ENCODE measurements at places on chromosomes 6 and 20. TPM values are rescaled to one million over a fixed set of nuclear protein-coding genes. Genes with fewer than 3 reads are reported as not detected.
A peak's percentile ranks its signal among the peaks of the same experiment; 100 is the strongest.

DNA sequence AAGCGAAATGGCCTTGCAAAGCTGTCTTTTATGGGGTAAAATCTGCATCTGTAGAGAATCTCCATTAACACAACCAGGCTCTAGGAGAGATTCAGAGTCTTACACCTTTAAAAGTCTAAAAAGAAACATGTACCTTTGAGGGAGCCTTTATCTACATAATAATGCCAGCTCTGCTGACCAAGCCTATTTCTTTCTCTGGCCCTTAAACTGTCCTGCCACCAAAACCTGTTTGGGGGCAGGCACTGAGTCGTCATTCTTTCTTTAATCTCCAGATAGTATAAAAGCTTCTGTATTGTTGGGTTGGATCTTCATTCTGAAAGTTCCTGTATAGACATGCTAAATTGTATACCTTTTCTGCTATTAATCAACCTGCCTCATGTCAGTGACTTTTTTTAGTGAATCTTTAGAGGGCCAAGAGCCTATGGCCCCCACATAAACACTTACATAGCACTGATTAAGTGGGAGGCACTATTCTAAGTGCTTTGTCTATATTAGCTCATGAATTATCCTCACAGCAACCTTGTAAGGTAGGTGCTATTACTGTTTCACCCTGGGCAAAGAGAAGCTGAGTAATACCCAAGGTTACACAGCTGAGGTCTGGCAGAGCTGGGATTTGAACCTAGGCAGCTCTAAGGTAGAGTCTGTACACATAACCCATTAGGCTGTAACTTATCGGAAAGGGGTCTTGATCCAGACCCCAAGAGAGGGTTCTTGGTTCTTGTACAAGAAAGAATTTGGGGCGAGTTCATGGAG, 232.3 kb upstream of the DTNBP1 start:
- no peak for DNase-seq

DNA sequence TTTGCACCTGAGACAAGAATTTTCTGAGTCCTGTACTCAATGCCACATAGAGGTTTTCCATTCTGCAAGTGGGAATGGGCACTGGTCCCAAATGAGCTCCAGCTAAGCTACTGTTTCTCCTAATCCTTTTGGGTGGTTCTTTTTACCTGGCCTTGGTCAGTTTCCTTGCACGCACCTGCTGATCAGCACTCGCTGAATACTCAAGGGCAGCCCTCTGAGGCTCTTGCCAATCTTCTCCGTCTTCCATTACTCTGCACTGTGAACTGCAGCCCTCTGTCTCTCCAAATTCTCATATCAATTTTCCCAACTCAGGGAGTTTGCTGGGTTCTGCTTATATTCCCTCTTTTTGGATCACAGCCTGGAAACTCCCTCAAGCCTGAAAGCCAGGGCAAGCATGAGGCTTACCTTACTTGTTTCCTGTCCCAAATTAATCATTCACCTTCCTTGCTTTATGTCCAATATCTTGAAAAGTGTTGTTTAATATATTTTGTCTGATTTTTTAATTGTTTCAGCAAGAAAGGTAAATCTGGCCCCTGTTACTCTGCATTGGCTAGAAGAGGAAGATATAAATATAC, 138.0 kb upstream of the TBX18 start:
- DNase-seq: no peak

DNA sequence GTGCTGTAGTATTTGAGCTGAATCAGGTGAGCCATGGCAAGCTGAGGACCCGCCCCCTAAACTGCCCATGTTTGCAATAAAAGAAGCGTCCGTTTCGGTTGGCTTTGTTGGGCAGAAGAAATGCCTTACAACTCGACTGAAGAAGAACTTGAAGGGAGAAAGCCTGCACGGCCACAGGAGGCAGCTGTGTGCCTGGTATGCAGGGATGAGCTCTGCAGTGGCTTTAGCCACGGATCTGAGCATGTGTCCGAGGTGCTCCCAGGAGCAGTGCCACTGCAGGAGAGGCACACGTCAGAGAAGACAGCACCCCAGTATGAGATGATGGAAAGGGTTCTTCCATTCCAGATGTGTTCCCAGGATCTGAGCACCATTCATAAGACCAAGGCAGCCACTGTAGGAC, 23.5 kb downstream of the KIZ start:
- DNase-seq: no peak

GRCh38 chr6:44100088-44100550, 27.1 kb downstream of the MRPL14 start:
- no peak for DNase-seq

OPN5 gene
- 0.28 TPM for polyA plus RNA-seq

- DNase-seq: peak; percentile 23
Observed at GRCh38 chr20:48791014-48791413, 36.8 kb downstream of the PREX1 start.

- no peak for DNase-seq
Observed at GRCh38 chr6:100339574-100340255, 125.0 kb downstream of the SIM1 start.

VSX1 gene
- polyA plus RNA-seq: not detected

GSTA2 gene
- not detected for polyA plus RNA-seq

GRCh38 chr6:25341923-25342619, 62.9 kb downstream of the CARMIL1 start:
- DNase-seq: no peak

DNA sequence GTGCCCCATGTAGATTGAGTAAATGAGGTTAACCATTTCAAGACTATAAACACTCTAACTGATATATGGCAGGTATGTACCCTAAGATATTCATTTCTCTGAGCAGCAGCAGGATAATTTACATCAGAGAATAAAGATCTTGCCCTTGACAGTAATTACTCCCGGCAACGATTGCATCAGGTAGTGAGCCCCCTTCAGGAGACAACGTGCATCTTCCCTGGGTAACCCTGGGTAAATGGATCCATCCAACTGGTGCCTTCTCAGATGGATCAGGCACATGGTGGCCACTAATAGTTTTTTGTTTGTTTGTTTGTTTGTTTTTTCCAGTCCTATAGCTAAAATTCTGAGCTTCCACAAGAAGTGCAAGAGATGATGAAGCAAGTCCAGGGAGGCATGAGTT, 469.4 kb upstream of the SLC35B3 start:
- no peak for DNase-seq

- no peak for DNase-seq
Observed at GRCh38 chr20:63317061-63317460, 24.1 kb downstream of the COL20A1 start.

- no peak for DNase-seq
Observed at GRCh38 chr6:112899541-112899940, 552.4 kb downstream of the RFPL4B start.

- DNase-seq: no peak
Observed at GRCh38 chr6:1890071-1890470, 280.4 kb downstream of the FOXC1 start.

AKAP7 gene
- 17.4 TPM for polyA plus RNA-seq

GRCh38 chr6:145814035-145814500, 527 bp downstream of the FBXO30 start:
- DNase-seq: peak; percentile 72

GRCh38 chr6:7911345-7911725, 747 bp upstream of the TXNDC5 start:
- DNase-seq: no peak

DNA sequence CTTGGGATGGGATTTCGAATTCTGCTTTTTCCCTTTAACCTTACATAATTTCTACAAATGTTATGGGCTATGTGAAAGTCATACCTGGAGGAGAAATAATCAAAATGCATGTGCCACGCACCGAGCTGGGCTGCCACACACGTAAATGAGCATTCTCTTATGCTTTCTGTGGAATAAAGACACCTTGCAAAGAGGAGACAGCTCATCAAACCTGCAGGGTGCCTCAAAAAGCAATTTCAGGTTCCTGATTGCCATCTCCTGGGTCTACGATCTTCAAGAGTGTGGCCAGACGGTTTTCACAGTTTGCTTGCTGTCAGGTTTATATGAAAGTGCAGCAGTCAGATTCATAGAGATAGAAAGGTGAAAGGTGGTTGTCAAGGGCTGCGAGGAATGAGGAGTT, 36.6 kb downstream of the DUSP22 start:
- DNase-seq: no peak

GRCh38 chr6:168641446-168641845, 200.5 kb downstream of the SMOC2 start:
- DNase-seq: no peak

MARCKS gene
- polyA plus RNA-seq: 248 TPM

GRCh38 chr6:109374326-109374892, 7.9 kb downstream of the CD164 start:
- no peak for DNase-seq

DNA sequence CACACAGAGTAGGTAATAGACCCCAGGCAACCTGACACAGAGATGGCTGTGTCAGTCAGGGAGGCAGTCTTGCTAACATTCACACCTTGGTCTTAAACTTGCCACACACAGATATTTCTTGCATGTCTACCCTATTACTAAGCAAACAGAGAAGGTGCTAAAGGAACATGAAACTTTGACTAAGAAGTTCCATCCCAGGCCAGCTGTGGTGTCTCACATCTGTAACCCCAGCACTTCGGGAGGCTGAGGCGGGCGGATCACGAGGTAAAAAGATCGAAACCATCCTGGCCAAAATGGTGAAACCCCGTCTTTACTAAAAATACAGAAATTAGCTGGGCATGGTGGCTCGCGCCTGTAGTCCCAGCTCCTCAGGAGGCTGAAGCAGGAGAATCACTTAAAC, 222.4 kb upstream of the JARID2 start:
- DNase-seq: no peak

DNA sequence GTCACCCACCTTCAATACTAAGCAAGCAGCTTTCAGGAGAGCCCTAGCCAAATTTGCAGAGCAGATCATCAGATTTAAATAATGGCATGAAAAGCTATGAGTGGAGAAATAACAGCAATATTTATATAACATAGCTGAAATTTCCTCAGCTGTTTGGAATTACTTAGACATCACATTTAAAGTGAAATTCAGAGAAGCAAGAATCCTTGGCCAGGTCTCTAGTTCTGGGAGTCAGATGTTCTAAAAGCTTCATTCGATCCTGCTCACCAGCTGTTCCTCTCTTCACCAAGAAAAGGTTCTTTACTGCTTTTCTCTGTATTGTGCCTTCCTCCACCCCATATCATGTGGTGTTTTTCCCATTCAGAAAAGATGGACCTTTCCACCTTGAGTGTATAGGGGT, 152.3 kb upstream of the JAG1 start:
- DNase-seq: peak; percentile 81

DNA sequence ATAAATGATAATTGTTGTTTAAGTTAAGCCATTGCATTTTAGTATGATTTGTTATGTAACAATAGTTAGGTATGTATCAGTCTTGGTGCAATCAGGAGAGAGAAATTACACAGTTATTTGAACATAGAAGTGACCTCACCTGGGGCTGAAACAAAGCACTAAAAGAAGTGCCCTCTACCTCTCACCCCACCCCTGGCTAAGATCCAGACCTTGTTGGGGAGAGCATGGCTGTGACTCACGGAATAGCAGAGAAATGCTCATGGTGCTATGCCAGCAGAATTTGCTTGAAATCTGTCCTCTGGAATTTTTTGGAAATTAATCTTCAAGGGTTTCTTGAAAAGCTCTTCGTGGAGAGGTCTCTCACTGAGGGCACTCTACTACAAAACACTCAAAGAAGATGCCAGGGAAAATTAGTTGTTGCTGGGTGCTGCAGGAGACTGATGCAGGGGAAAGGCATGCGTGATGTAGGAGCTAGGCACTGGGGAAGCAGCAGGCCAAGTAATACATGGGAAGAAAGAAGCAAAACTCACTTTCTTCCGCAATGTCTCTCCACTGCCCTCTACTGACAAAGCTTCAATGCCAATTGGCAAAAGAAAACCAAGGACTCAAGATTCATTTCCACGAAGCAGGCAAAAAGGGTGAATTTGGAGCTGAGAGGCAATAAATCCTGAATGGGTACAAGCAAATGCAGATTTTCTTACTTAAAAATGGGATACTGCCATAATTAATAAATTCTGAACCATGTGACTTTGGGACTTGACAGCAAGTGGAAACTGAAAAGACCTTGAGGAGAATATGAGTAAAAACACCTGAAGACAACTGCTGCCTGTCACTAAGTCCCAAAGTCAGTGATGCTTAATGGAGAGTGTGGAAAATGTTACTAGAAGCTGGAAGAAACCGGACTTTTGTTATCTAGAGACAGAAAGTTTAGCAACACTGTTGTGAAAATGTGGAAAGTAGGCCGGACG, 136.3 kb upstream of the ZNF184 start:
- DNase-seq: peak; percentile 29

DNA sequence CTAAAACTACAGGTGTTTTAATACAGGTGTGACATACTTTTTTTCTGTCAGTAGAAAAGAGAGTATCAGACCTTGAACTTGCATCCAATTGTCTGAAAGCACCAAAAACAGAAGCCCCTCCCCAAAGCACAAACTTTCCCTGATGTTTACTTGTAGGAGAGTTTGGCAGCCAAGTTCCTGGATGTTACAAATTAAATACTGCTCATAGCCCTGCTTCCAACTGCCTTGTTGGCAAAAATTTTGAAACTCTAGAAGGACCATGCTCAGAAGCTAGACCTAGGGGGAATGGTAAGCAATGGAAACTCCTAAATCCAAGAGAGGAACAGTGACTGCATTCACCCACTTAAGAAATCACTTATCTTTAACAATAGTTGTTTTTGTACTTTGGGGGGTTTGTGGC, 17.0 kb upstream of the ARG1 start:
- DNase-seq: peak; percentile 81

UBD gene
- not detected for polyA plus RNA-seq

- no peak for DNase-seq
Observed at GRCh38 chr6:167569879-167570278, 245.0 kb downstream of the TTLL2 start.

- peak; percentile 81 for DNase-seq
Observed at GRCh38 chr20:13223736-13224520, 2.9 kb downstream of the ISM1 start.

DNA sequence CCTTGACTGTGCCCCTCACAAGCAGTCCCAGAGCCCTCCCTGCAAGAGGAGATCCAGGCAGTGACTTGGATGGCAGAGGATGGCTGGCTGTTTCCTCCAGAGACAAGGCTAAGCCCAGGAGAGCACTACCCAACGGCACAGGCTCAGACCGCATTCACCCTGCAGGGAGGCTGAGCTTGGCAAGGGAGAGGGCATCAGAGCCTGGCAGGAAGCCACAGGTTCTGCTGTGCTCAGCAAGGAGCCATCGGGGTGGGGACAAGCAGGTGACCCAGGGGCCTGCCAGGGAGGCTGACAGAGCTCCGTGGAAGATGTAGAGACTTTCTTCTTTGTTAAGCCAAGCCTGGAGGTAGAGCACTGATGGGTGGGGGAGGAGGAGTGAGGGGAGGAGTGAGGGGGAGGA, 159.2 kb upstream of the CST7 start:
- no peak for DNase-seq

GRCh38 chr6:99609905-99610489, 3.4 kb downstream of the PRDM13 start:
- no peak for DNase-seq

- no peak for DNase-seq
Observed at GRCh38 chr20:38092915-38093314, 59.4 kb downstream of the RPRD1B start.

DNA sequence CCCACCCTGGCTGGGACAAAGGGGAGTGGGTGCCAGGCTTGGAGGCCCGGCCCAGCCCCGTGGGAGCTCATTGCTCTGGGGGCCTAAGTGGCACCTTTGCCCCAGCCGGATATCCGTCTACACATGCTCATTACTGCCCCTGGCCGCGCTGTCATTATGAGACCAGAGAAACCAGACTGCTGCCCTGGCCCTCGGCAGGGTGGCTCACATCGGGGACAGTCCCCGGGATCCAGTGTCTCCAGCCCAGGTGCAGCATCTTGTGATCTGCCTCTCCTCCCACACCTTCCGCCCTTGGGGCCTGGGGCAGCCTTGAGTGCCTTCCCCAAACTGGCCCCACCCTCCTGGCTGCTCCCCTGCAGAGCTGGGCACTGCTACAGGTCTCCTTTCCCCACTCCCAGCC, 4.9 kb downstream of the SRMS start:
- DNase-seq: no peak

All from muscle of leg (tissue), 16 donors.